ENCODE measurements at places on chromosomes 6 and 20.
A peak's percentile ranks its signal among the peaks of the same experiment; 100 is the strongest.

- DNase-seq: no peak
These were observed 29.8 kb downstream of the FAM83B start for GRCh38 chr6:54876365-54876764.

DNA sequence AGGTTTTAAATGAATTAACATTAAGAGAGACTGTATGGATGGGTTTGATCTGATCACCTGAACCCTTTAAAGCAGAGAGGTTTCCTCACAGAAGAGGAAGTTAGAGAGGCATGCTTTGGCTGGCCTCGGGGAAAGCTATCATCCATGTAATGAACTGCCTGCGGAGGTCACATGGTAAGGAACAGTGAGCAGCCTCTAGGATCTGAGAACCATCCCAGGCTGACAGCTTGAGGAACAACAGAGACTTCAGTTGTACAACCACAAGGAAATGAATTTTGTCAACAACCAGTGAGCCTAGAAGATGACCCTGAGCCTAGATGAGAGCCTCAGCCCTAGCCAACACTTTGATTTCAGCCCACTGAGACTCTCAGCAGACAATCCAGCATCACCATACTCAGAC is 2.9 kb upstream of the COL21A1 start:
- no peak for DNase-seq

DNA sequence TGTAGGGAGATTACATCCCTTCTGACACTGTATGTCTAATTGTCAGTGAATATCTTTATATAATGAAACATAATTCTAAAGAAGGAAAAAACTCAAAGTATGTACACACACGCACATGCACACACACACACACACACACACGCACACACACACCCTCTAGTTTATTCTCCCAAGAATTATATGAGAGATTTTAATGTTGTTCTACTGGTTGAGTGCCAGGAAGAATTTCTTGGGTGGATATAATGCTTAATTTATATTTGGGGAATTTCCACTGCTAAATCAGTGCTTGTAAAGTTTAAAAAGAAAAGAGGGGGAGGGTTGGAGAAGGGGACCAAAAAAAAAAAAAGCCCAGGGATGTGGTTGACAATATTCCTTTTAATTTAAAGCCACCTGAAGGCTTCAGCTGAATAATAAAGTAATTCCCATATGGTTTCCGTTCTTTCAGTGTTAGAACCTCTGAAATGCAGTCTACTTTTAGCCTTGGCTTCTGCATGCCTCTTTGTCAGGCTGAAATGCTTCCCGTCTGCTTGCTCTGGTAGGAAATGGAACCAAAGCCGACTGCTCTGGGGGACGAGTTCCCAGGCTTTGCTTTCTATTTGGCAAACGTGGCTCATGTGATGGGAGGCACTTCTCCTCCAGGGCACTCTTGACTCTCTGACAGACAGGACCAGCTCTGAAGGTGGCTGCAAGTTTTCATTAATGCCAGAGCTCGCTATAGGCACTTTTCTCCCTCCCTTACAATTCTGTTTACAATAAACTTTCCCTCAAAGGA is 225.4 kb downstream of the PRL start:
- no peak for DNase-seq

DNA sequence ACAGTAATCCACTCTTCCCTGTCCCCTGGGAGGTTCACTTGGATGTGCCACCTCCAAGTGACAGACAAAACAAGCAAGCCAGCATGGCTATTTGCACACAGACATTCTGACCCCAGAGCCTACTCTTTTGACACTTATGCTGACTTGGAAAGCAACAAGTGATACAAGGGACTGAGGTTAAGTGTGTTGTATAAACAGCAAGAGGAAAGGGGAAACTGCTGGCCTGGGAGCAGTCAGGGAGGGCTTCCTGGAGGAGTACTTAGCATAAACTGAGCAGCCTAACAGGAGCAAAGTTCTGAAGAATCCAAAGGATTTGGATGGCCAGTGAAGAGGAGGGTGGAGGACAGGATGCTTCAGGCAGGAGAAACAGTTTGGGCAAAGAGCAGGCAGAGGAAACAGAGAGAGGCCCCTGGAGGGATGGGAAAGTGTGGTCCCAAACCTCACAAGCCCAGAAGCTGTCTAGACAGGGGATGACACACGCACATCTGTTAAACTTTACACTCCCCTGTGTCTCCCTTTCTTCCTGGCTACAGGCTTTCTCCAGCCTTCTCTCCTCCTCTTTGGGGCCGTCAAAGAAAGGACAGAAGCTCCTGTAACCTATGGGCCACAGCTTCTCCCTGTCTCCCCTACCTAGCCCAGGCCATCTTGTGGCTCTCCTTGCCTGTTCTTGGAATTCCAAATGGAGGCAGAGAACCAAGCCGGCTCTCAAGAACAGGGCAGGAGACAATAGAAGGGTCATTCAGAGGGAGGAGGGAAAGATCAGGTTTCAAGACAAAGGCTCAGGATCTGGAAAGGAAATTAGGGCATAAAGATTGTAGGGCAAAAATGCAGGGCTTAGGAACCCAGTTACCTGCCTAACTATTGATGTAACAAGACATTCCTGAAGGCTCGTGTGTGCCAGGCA is 19.3 kb downstream of the SULF2 start:
- no peak for DNase-seq

DNA sequence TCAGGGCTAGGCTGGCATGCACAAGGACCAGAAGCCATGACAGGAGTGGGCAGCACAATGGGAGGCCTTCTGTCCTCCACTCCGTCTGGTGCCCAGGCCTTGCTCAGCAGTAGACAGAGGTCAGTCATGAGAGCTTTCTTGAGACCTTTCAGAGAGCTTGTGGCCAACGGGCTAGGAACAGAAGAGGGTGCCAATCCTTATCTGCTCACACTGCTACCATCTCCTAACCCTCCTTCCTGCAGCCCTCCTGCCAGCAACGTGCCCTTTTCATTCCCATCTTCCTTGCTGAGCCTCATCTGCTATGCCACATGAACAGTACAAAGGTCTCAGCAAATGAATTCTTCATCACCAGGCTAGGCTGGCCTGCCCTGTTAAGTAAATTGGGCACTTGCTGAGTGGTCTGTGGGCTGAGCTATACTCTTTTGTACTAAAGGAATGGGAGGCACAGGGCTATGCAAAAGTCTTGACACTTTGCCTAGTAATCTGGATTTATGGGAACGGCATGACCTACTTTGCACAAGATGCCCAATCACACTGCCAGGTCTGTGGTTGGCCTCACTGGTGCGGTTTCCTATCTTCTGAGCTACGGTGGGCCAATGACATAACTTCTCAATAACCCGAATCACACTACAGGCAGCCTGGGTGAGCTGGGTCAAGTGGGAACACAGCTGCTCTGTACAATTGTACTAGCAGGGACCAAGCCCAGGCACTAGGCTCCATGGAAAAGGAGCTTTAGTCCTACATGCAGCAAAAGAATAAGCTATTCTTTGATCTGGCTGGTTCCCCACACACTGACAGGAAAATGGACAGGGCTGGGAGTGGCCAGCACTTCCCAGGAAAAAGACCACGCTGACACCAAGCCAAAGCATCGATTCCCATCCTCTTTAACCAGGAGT is 47.8 kb downstream of the ELOVL5 start:
- DNase-seq: no peak

DNA sequence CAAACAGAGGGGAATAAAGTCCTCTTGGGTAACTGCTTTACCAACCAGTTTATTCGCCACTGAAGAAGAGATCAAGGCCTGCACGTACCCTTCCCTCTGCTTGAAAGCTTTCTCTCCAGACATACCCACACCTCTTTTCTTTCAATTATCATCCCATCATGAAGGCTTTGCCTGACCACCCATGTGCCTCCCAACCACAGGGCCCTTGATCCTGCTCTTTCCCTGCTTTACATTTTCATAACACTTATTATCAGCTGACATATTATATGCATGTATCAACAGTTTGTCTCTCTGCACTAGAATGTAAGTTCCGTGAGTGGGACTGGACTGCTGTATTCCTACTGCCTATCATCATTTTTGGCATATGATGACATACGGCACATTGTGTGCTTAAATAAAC is 20.9 kb upstream of the RPN2 start:
- DNase-seq: no peak

DNA sequence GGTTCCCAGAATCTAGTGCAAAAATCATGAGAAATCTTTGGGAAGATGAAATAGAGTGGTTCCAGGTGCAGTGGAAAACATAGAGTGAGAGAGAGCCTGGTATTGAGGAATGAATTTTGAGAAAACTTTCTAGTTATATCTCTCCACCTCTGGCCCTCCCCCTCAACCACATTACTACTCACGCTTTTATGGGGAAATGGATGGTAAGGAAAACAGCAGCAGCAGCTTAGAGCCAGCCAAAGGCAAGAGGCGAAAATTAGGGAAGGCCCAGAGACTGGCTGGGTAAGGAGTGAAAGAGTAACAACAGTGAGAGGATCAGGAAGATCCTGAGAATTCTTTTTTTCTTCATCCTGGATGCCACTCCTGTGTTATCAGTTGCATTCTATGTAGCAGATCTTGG is 187.9 kb upstream of the ECI2 start:
- DNase-seq: no peak

- DNase-seq: peak; percentile 10
These were observed 131.8 kb upstream of the PROKR2 start for GRCh38 chr20:5448449-5449118.

GRCh38 chr6:140061110-140062042 is 686.9 kb upstream of the CITED2 start:
- DNase-seq: no peak

DNA sequence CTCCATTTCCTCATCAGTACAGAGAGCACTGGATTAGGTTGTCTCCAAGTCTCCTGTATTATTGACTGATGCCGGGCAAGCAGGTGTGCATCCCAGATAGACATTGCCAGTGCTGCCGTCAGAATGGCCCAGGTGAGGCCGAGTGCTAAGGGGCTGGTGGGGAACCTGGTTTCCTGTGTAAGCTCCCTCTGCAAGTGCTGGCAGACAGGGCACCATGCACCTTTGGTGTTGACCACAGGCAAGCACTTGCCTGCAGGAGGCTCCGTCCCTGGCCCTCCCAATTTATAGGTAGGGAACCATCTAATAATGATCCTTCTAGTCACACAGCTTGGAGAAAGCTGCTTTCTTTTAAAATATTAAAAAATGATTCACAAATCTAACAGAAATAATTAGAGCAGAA is 747 bp downstream of the GABRR1 start:
- no peak for DNase-seq

- no peak for DNase-seq
These were observed 45.4 kb downstream of the EZR start for GRCh38 chr6:158773581-158774449.

DNA sequence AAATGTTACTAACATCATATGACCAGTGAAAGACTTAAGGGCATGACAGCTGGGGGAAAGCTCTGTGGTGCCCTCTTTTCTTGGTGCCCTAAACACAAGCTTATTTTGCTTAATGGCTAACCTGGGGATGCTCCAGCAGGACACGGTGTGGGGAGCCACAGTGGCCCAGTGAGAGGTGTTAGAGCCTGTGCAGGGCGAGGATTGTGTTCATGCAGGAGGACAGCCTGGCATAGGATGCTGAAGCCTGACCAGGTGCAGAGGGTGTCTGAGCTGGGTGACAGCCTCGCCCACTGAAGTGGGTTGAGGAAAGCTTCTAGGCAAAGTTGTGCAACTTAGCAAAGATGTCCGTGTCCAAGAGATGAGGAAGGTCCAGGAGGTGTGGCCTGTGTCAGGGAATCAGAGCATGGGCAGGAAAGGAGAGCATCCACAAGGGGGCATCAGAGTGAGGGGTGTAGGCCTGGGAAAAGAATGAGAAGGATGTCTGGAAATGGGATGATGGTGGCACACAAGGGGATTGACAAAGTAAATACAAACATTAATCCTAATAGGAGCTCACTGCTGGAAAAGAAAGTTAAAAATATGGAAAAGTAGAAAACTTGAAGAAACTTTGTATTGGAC is 33.9 kb downstream of the SLC17A4 start:
- DNase-seq: peak; percentile 2

- DNase-seq: no peak
These were observed 1.4 kb upstream of the ENPP3 start for GRCh38 chr6:131635384-131636340.

DNA sequence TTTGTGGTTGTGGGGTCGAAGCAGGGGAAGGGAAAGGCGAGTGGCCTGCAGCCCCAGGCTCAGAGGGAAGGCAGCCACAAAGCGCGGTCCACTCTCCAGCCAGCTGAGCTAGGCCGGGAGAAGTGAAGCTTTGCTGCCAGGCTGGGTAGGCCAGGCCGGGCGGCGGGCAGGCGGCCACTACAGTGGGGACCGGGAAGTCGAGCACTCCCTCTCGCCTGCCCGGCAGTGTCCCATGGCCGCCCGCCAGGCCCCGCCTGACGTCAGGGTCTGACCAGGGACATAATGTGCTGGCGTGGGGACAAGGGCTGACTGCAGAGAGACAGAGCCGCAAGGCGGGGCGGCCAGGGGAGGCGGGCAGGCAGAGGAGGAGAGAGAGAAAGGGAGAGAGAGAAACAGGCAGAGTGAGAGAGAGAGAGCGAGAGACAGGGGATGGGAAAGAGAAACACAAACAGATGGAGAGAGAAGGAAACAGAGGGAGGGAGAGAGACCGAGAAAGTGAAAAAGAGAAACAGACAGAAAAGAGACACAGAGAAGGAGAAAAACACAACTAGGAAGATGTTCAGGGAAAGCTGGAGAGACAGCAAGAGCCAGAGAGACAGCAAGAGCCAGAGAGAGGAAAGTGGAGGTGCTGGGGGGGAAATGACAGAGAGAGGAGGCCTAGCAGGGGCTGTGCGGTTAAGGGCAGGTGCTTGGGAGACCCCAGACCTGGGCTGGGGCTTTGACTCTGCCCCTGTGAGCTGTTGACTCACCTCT is 94.5 kb upstream of the PTPN1 start:
- DNase-seq: no peak

DNA sequence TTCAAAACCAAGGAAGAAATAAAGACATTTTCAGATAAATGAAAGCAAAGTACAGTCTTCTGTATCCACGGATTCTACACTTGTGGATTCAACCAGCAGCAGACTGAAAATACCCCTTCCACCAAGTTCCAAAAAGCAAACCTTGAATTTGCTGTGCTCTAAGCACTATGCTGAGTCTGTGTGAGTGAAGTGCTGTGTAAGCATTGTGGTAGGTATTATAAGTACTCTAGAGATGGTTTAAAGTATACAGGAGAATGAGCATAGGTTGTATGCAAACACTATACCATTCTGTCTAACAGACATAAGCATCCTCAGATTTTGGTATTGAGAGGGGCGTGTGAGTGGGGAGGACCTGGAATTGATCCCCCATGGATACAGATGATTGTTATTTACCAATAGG is 9.6 kb downstream of the OSER1 start:
- no peak for DNase-seq

GRCh38 chr6:71404145-71404966 is 115.7 kb downstream of the OGFRL1 start:
- DNase-seq: no peak

GRCh38 chr6:167720456-167721285 is 106.0 kb upstream of the AFDN start:
- DNase-seq: no peak

- DNase-seq: no peak
These were observed 44.5 kb upstream of the PHACTR3 start for GRCh38 chr20:59559863-59560262.

- DNase-seq: no peak
These were observed 106.4 kb downstream of the GMPR start for GRCh38 chr6:16344756-16345155.

GRCh38 chr20:23114448-23115082 is 28.4 kb upstream of the CD93 start:
- no peak for DNase-seq
